Cortex of kidney (tissue), 1 donor: ENCODE measurements at places on chromosomes 12 and 14.

- DNase-seq = no peak
Observed at GRCh38 chr12:1611803-1612572, 17.0 kb upstream of the WNT5B start.

DNA sequence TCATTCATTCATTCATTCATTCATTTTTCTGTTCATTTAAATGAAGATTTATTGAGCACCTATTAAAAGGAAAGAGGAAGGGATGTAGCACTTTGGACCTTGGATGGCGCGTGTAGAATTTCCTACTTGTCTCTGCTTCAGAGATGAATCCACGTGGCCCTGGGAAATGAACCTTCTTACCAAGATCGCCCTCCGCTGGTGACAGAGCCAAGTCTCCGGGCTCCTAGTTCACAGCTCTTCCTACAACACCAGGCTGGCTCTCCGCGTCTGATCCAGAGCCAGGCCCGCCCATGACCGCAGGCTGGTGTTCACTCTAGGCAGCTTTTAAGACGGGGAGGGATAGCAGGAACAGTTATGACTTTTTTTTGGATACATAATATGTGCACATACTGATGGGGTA lies 70.9 kb upstream of the PIWIL1 start:
- DNase-seq = no peak

GRCh38 chr14:56797003-56797568 lies 13.2 kb downstream of the OTX2 start:
- no peak for DNase-seq

DNA sequence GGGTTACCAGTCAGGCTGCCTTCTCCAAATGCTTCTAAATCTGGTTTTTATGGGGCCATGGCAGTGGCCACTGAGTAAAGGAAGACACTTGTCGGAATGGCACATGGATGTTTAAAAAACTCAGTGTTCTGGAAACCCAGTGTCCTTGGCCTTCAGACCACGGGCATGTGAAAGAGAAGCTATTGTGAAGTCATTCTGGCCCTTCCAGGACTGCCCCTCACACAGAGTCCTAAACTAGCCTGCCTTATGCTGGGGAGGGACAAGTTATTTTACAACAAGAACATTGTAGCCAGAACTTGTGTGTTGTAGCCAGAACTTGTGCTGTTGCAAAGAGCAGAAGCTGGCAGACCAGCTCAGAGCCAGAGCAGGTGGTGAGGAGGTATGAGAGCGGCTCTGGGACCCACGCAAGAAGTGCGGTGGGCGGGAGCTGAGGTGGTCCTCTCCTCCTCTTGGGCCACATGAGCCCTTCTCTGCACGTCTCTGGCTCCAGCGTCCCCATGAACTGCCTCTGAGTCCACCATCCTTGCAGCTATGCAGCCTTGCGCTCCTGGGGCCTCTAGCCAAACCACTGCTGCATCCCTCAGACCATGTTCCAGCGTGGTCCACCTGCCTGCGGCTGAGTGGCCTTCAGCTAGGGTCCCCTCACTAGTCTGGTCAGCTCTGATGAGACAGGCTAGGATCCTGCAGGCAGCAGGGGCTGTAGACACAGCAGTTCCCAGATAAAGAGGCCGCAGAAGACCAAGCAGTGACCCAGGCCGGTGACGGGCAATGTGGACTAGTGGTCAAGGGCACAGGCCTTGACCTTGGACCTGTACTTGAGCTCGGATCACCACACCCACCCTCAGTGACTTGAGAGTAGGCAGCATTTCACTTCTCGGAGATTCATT lies 32.5 kb downstream of the MMAB start:
- DNase-seq = no peak

- no peak for DNase-seq
Observed at GRCh38 chr12:119681111-119681510, 13.2 kb downstream of the PRKAB1 start.

DNA sequence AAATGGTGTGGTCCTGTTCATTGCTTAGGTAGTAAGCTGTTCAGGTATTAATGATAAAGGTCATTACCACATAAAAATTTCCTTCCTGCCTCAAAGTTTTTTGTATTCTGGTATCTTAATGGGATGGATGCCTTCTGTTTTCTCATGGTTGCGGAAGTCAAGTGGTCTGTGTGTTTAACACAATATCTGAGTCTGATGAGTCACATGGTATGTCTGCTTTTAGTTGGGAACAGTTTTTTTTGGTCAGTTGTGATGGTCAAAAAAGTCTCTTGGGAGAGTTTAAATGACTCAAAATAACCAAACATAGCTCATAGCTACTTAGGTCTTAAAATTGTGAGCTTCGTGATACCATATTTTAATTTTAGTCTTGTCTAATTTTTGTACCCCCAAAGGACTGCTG lies 40.7 kb downstream of the STK38L start:
- no peak for DNase-seq
